ENCODE measurements at places on chromosomes 16 and 17.

- no peak for DNase-seq
Observed at GRCh38 chr16:73193464-73193863, 145.5 kb upstream of the ZFHX3 start.

DNA sequence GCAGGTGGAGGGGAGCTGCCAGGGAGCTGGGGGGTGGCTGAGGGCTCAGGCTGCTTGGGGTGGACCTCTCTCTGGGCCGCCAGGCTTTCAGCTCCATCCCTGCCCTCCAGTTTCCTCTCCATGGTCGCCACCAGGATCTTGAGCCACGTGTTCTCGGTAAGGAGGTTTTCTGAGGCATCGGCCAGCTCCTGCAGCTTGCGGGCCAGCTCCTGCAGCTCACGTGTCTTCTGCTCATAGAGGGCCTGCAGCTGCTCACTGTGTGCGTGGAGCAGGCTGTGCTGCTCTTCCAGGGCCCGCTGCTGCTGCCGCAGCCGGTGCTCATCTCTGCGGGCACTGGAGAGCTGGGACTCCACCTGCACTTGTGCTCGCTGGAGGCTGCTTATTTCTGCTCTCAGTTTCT, 11.0 kb downstream of the SNN start:
- no peak for DNase-seq

- no peak for DNase-seq
Observed at GRCh38 chr17:51660266-51660665, 399.9 kb downstream of the UTP18 start.

GRCh38 chr17:4331614-4332013, 34.9 kb downstream of the UBE2G1 start:
- DNase-seq, result no peak

DNA sequence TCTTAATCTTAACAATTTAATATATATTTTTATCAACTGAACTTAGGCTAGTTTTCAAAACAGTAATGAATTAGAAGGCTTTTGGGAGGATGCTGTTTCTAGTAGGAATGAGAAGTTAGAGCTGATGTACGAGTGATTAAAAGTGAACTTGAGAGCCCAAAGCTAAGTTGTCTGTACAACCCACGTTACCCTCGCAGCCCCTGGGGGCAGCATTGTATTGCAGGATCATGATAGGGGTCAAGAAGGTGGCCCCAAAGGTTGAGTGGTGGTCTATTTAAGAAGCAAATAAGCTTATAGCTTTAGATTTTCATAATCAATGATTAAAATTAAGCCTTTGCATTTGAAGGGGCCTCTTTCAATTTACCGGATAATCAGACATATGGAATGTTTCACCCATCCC, 33.7 kb upstream of the ALDH3A2 start:
- no peak for DNase-seq

GRCh38 chr16:55250701-55251100, 73.3 kb upstream of the IRX6 start:
- no peak for DNase-seq

GRCh38 chr17:17388657-17389496, 85.7 kb downstream of the NT5M start:
- DNase-seq, result no peak

- no peak for DNase-seq
Observed at GRCh38 chr16:78570399-78571141, 471.1 kb downstream of the WWOX start.

DNA sequence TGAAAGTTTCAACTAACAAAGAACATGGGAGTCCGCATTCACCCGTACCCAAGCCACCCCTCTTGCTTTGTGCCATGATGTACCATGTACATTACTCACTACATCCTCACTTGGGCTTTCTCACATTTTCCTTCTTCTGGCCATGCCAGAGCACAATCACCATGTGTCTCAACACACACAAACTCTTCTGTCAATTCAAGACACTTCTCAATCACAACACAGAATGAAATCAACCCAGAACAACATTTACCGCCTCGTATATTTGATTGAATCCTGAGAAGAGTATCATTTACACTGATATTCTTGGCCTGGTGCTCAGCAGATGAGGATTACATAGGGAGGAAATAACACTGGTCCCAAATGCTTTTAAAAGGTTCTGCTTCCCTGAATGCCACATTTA, 4.5 kb downstream of the ADAMTS18 start:
- no peak for DNase-seq
